Glutamatergic neuron (in vitro differentiated cells): ENCODE measurements at places on chromosomes 7 and 10.

DNA sequence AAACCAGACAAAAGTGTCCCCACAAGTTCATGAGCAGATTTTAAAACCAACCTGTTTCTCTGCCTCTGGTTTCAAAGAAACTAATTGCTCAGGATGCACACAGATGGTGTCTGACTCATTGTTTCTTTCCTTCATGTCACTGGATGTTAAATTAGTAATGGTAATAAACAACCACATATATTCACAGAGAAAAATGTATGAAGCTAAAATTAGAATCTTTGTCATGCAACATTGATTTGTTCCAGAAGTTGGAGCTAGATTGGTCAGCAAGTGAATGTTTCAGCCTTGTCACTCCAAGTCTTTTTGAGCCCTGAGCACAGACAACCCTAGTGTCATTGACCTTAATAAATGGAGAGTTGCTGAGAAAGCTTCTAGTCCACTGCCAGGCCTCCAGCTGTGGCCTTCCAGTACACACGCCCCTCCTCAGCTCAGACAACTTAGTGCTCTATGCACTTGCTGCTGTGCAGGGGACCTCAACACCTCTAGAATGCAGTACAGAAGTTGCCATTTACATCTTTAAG is 175.9 kb downstream of the CCDC71L start:
- DNase-seq, result no peak

GRCh38 chr10:17075533-17076359 is 53.9 kb downstream of the CUBN start:
- DNase-seq, result peak; percentile 54

DNA sequence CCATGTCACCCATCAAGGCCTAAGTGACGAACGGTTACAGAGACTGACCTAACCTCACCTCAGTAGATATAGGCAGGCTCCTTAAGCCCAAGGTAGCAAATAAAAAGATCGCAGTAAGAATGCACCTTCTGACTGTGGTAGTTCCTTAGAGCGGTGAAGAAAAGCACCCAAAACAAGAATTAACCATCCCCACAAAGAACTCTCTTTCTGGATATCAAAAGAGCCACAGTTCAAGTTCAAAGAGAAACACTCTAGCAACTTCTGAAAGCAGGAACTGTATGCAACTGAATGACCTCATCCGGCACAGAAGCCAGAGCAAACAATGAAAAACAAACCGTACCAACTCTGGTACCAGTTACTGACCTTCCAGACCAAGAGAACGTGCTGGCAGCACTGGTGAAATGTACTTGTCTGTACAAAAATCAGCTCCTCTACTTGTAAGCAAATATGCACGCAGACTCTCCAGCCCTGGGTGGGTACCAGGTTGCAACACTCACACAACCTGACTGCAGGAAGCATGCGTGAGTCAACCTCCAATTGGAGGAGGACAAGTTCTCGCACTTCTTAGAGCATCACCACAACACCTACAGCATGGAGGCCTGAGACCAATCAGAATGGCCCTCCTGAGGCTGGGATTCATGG is 202.7 kb downstream of the FAM107B start:
- DNase-seq, result no peak

DNA sequence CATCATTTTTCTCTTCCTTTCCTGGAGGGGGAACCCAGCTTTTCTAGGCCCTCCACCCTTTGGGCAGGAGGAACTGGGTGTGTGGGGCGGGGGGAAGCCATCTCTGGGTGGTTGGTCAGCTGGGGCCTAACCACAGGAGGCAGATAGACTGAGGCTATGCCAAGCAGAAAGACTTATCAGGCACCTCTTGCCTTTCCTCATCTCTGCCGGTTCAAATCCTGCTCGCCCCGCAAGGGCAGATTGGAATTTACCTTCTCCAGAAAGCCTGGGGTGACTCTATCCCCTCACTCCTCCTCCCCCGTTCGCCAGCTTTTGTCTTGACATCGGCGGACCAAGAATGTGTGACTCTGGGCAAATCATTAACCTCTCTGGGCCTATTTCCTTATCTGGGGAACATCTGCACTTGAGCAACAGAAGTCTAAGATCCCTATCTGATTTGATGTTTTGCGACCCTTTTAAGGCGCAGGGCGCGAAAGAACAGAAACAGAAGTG is 584 bp upstream of the GARS1 start:
- peak; percentile 32 for DNase-seq

GRCh38 chr7:1567049-1567771 is 2.6 kb downstream of the PSMG3 start:
- DNase-seq, result no peak

- DNase-seq, result no peak
Observed at GRCh38 chr10:106925191-106925590, 239.3 kb downstream of the SORCS1 start.

DNA sequence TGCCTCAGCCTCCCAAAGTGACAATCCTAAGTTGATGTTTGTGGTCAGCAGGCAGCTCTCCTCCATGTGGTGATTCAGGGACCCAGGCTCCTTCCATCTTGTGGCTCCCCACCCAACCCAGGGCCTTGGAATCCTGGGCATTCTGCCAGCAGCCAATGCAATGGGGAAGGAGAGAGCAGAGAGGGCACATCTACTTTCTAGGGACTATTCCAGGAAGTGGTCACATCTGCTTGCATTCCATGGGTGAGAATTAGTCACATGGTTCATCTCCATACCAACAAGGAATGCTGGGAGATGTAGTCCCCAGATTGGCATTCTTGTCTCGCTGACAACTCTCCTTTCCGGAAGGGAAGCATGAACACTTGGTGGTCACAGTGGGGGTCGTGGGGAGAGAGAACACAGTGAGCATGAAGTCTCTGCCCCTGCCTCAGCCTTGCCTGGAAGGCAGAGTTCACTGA is 9.9 kb upstream of the SRRM3 start:
- peak; percentile 31 for DNase-seq

DNA sequence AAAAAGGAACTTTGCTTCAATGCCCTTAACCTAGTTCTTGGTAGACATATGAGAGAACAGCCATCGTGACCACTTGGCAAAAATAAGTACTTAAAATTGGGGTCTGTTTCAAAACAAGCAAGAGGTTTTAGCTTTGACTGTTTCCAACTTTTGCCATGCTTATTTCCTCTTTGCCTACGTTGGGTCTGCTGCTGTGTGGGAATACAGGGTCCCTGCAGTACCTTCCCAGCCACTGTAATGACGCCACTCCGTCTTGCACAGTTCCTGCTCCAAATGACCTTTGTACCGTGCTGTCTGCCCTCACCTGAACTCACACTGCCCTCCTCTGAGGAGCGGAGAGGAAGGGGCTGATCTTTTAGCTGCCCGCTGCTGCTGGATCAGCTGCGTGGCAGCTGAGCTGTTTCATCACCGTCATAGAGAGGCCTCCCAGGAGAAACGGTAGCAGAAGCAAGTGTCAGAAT is 133.1 kb downstream of the MAPK8 start:
- no peak for DNase-seq

- no peak for DNase-seq
Observed at GRCh38 chr10:116687633-116688032, 54.7 kb downstream of the HSPA12A start.

GRCh38 chr7:53947732-53948131 is 594.4 kb upstream of the VSTM2A start:
- DNase-seq, result no peak

DNA sequence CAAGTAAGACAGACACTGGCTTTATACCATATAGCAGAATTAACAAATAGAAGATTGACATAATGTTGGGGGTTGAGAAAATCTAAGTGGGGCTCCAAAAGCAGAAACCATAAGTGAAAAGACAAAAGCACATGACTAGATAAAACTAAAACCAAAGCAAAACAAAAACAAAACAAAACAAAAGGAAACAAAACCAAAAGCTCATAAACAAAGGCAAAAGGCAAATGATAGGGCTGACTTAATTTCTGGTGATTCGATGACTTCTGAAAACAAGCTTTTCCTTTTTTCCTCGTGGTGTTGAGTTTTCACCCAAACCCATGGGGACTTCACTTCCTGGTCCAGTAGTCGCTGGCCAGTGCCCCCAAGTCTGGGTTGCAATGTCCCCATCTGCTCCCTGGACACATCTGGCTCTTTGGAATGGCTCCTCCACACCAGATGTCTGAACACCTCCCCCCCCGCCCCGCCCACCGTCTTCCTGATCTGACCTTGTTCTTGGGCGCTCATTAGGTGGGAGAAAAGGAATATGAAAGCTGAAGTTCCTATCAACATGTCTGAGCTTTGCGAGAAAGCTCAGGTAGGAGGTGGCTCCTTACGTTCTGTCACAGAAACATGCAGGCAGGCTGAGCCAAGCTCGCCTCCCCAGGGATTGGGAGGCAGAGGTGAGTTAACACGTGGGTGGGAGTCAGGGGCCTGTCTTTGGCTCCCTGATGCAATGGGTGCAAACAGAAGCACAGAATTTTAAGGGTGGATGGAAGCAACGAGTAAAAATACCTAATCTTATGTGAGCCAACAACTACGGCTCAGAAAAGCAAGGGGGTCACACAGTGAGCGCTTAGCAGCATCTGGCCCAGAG is 121.0 kb downstream of the NEURL1 start:
- no peak for DNase-seq

- DNase-seq, result no peak
Observed at GRCh38 chr7:21616796-21617436, 74.1 kb downstream of the DNAH11 start.

DNA sequence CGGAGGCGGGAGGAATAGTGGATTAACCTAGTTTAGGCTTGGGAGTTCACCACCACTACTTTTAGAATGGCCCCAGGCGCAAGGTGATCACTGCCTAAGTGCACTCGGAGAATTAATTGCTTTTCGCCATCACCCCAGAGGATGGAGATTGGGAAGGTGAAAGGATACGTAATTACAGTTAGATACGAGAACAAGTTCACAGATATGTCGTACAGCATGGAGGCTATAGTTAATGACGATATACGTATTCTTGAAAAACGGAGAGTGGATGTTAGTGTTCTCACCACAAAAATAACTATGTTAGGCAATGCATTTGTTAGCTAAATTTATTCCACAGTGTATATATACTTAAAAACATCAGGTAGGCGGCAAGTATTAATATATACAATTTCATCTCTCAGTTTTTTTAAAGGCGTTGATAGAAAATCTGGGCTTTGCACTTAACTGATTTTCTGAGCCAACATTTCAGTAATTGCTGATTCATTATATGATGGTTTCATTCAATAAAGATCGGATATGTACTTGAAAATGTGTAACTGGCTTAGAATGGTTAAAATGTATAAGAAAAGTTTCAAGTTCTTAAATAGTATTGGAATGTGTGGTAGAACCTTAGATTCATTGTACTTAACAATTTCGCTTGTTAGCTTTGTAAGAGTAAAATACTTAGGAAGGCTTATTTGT is 683 bp downstream of the CDC123 start:
- DNase-seq, result no peak

GRCh38 chr10:104040382-104040781 is 45.3 kb downstream of the COL17A1 start:
- DNase-seq, result no peak

- no peak for DNase-seq
Observed at GRCh38 chr7:3955751-3956696, 655.0 kb downstream of the SDK1 start.

- no peak for DNase-seq
Observed at GRCh38 chr7:47875998-47876744, 72.1 kb downstream of the PKD1L1 start.

DNA sequence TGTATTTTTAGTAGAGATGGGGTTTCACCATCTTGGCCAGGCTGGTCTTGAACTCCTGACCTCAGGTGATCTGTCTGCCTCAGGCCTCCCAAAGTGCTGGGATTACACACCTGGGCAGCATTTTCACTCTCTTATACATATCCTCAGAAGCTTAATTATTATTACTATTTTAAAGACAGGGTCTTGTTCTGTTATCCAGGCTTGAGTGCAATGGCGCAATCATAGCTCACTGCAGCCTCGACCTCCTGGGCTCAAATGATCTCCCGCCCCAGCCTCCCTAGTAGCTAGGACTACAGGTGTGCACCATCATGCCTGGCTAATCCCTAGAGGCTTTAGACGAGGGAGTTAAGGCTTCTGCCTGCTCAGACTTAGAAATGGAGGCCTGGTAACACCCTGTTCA is 26.3 kb downstream of the UNC5B start:
- no peak for DNase-seq

DNA sequence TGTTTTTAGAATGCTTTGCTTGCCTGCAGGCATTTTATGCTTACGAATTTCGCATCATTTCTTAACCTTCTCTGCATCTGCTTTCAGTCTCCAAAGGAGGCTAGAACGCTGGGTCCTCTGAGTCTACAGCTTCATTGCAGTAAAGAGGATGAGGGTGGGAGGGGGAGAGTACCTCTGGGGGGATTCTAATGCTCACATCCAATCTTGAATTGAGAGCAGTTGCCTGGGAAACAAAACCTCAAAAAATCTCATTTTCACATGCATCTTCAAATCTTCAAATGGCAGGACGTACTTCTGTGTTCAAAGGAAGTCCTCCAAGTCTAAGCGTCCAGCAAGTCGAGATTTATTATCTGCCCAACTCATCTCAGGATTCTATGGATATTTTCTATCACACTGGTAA is 100.7 kb upstream of the PRKCQ start:
- no peak for DNase-seq

GRCh38 chr10:100962351-100963080 is 6.8 kb upstream of the SEMA4G start:
- DNase-seq, result no peak

GRCh38 chr7:151999424-152000090 is 25.9 kb upstream of the GALNT11 start:
- no peak for DNase-seq

DNA sequence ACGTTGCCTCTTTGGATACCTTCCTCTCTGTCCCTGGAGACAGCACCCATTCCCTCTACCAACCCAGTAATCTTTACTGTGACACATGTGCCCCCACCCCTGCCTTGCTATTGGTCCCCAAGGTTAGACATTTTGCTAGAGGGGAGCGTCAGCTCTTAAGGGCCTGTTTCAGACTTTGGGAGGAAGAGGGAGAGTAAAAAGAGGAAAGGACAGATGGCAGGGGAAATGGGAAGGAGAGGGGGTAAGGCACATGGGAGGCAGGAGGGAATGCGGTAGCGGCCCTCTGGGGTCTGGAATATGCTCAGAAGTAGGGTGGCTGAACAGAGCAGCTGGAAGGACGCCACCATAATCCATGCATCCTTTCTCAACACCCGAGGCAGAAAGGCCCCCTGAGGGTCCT is 12.2 kb downstream of the BLNK start:
- DNase-seq, result no peak

DNA sequence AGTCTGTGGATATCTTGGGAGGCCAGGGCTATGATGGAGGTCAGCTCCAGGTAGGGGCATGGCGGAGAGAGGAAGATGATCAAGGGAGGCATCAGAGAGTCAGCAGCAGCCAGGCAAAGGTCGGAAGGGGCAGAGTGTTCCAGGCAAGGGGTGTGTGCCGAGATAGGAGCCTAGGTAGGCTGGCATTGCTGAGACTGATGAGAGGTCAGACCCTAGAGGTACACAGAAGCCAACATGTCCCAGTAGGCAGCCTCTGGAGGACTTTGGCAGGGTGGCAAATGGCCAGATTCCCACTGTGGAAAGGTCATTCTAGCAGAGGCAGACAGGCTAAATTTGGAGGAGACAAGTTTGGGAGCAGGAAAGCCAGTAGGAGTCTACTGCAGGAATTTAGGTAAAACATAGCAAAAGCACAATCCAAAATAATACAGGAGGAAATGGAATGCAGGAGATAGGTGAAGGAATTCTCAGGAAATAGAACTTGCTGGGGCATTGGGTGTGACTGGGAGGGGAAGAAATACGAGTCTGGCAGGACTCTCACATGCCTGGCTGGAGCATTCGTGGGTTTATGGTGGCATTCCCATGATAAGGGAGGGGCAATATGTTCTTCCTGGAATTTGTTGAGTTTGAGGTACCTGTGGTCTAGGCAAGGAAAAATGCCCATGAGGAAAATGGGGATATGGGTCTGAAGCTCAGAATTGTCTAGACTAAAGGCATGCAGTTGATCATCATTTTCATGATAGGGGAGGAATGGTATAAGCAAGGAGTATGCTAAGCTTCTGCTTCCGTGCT is 25.7 kb downstream of the TMEM176A start:
- no peak for DNase-seq
